ENCODE measurements at places on chromosomes 2 and 18. TPM values are rescaled to one million over a fixed set of nuclear protein-coding genes. Genes with fewer than 3 reads are reported as not detected.
A peak's percentile ranks its signal among the peaks of the same experiment; 100 is the strongest.

- DNase-seq: no peak
These were observed 33.1 kb downstream of the ARHGAP15 start for GRCh38 chr2:143162123-143162837.

IL1R1 gene
- polyA plus RNA-seq: 144 TPM

- DNase-seq: no peak
These were observed at the start of gene OTOS for GRCh38 chr2:240140511-240140910. TSS of gene OTOS (minus strand) at chr2:240140658. CDS start at chr2:240140326, 332 bp downstream.

DNA sequence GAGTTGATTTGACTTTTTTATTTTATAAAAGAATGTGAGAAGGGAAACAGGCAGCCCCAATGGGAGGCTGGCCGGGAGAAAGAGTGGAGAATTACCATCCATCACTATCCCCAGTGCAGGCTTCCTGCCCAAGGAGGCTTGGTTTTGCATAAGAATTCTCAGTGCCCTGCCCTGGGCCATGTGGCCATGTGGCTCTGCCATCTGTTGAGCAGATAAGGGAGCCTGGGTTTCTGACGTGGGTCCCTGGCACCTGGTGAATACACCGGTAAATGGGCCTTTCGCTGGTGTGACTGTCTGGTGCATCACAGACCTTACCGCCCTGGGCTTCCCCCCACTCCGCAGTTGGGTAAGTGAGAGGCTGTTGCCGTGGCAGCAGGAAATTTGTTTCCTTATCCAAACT is 54.5 kb upstream of the TMEM163 start:
- DNase-seq: no peak

DNA sequence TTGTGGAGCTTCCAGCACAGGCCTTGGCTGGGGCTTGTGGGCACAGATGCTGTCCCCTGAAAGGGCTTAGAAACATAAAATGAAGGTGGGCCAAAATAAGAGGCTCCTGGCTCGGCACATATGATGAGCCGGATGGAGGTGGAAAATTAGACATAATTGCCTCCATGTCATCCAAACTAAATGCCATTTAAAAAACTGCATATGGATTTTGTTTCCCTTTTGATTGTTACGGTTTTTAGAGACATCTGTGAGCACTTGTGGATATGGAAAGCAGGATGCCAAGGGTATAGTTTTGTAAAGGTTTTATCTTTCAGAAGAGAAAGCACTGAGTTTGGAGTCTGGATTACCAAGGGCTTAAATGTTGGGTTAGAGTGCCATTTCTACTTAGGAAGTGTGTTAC is 498.3 kb downstream of the RIT2 start:
- DNase-seq: no peak

DNA sequence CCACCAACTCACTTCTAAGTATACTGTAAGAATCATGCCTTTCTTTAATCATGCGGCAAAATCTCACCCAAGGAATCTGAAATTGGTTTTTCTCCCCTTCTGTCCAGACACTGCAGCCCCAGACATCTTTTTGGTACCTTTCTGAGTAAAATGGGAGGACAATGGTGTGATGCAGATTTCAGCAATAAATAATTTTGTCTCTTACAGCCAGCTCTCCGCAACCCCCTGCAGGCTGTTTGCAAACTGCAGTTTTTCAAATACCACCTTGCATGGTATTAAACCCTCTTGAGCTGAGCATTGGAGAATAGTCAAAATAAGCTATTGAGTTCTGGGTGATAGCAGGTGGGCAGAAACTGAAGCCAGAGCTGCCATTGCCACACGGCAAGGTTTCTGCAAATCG is 32.2 kb downstream of the GPR39 start:
- no peak for DNase-seq

ACVR1C gene
- 0.25 TPM for polyA plus RNA-seq

GRCh38 chr2:172232708-172233396 is 130.2 kb upstream of the DLX2 start:
- no peak for DNase-seq

CKAP2L gene
- 23.1 TPM for polyA plus RNA-seq

GRCh38 chr18:12658426-12659138 is 675 bp upstream of the SPIRE1 start:
- DNase-seq: no peak

- no peak for DNase-seq
These were observed 17.2 kb upstream of the GPC1 start for GRCh38 chr2:240418311-240418710.

- DNase-seq: no peak
These were observed 143.4 kb downstream of the GFPT1 start for GRCh38 chr2:69243652-69244051.

DNA sequence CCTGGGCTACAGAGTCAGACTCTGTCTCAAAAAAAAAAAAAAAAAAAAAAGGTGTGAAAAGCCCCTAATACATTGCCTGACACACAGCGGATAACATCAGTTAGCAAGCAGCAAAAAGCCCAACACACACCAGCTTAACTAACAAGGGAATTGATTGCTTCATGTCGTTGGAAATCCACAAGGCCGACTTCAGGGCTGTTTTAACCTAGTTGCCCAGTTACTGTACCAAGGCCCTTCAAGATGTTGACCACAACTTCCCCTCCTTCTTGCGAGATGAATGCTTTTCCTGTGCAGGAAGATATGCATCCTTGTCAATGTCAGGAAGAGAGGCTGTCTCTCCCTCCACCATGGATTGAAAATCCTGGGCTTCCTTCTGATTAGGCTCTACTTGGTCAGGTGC is 202.9 kb downstream of the MIB1 start:
- DNase-seq: no peak

DNA sequence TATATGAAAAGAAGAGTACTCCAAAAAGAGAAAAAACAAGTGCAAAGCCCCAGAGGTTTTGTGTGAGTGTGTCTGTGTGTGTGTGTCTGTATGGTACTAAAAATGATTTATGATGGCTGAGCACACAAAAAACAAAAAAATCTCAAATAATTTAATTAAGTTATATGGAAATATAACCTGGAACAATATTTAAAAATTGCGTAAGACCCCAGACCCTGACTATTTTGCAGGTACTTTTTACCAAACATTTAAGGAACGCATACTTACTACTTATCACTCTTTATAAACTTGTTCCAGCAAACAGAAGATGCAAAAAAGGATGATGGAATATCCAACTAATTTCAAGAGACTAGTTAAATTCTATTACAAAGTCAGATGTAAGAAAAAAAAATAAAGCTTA is 317.4 kb upstream of the KCNH7 start:
- no peak for DNase-seq

DNA sequence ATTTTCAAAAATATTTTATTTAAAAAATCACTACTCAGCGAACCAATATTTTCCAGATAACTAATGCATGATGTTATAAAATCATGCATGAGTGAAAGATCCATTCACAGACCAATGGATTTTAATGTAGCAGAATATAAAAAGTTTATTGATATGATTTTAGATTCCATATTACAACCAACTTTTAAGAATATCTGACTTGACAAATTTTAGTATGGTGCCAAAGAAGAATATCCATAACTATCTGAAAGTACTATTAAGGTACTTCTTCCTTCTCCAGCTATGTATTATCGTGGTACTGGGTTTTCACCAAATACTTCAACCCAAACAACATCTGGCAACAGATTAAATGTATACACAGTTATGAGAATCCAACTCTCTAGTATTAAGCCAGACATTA is 99.9 kb upstream of the NOSTRIN start:
- no peak for DNase-seq

NCKAP5 gene
- polyA plus RNA-seq: 20.7 TPM

ANKRD62 gene
- polyA plus RNA-seq: 0.09 TPM

SLC9A2 gene
- polyA plus RNA-seq: 0.17 TPM

DNA sequence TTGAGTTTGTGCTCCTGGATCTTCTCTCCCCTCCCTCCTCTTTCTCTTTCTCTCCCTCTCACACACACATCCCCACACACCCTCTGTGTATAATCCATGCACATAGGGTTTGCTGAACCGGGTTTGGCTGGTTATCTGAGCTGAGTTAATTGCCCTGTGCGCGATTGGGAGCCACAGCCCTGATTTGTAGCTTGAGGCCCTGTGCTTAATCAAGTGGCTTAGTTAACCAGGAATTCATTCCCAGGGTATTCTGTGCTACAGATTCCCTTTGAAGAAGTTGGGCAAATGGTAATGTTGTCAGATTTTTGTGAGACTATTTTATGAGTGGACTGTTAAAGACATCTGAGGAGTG is 6.2 kb downstream of the PARD3B start:
- DNase-seq: no peak

DNA sequence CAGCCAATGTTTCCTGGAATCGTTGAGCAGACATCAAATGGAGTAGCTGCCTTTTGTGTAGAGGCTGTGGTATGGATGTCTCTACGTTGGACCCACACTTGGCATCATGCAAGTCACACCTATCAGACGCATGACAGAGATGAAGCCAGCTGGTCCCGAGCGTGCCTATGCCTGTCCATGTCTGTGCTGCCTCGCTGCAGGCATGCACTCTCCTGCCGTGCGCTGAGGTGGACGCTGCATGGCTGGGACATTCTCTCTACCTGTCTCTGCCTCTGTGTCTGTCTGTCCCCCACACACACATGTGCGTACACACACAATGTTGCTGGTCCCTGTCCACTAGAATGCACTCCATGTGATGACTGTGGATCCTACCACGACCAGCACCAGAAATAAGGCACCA is 514.2 kb upstream of the MYT1L start:
- no peak for DNase-seq

UPP2 gene
- 0.29 TPM for polyA plus RNA-seq

GRCh38 chr2:161415987-161416707 is at the start of gene TBR1:
TSS of gene TBR1 (plus strand) at chr2:161416297. CDS start at chr2:161416411, 114 bp downstream.
- peak; percentile 9 for DNase-seq

UGT1A6 gene
- not detected for polyA plus RNA-seq

DNA sequence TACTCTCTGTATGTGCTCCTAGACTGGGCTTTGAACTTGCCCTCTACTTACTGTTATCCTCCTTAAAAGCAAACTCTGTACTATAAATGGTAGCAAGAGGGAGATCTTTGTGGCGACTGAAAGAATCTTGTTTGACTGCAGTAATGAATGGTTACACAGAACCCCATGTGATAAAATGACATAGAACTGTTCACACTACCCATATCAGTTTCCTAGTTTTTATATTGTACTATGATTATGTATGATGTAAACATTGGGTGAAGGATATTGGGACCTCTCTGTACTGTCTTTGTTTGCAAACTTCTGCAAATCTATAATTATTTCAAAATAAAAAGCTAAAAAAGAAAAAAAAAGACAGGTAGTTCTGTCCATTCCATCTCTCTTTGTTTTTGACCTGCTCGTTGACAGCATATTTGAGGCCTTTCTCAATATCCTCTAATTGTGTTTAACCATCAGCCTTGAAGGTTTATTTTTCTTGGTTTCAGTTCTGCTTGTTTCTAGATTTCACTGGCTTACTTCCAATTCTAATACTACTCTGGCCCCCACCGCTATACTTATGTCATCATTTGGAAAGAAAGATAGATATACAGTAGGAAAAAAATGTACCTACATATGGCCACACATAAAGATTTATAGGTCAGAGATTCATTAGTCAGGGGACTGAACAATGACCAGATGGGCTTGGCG is 79.2 kb upstream of the MYO3B start:
- DNase-seq: no peak

SPATA3 gene
- not detected for polyA plus RNA-seq

GRCh38 chr2:236887531-236887930 is 198.2 kb upstream of the COPS8 start:
- DNase-seq: peak; percentile 30

GRCh38 chr18:6561420-6561861 is 146.7 kb upstream of the L3MBTL4 start:
- DNase-seq: peak; percentile 97

- DNase-seq: no peak
These were observed 855.0 kb upstream of the CELF4 start for GRCh38 chr18:38420611-38421010.

DNA sequence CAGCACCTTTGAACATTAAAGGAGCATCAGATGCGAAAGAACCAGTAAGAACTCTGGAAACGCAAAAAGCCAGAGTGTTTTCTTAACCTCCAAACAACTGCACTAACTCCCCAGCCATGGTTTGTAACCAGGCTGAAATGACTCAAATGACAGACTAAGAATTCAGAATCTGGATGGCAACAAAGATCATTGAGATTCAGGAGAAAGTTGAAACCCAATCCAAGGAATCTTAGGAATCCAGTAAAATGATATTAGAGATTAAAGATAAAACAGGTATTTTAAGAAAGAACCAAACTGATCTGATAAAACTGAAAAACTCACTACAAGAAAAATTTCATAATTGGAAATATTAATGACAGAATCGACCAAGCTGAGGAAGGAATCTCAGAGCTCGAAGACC is 116.7 kb downstream of the PTRHD1 start:
- DNase-seq: no peak

DNA sequence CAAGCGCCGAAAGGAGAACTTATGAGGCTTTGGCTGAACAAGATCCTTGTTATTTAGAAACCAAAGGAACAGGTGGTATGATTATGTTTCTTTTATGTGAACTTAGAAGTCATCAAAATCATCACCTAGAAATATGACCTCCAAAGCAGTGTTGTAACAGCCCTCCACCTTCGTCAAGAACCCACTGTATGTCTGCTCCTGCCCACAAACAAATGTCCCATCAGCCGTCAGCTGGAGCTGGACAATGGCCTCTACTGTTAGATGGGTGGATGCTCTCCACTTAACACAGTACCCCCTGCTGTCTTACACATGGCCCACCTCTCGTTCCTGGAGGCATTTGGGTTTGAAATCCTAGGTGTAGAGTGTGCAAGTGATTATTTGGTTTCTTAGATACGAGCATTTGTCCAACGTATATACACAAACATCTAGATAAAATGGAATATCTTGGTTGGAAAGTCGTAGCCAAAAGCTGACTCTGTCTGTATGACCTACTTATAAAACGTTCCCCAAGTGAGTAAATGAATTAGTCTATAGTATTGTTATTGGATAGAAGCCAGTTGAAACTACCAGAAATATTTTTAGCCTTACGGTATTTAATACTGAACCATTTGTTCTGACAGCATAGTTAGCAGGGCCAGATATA is 113.0 kb downstream of the CRIM1 start:
- DNase-seq: no peak

PLCD4 gene
- 9.6 TPM for polyA plus RNA-seq

GRCh38 chr18:31610286-31611205 is 18.9 kb downstream of the TTR start:
- no peak for DNase-seq
